ENCODE measurements at places on chromosomes 7 and 10.

DNA sequence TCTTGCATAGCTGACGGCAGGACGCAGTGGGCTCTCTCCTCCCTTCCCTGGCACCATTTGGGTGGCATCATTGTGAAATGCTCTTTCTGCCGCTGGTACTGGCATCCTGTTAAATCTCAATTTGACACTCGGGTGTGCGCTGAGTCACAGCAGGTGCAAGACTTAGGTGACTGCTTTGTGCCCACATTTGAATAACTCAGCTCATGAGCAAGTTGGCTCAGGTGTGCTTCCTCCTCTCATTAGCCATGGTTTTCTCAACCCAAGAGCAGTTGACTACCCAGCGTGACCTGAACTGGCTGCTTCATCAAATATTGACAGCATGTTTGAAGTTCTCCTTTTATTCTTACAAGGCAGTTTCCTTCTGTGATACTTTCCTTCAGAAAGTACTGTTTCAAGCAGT is 24.6 kb upstream of the NFE2L3 start:
- no peak for DNase-seq

- no peak for DNase-seq
Observed at GRCh38 chr10:119597405-119598186, 832 bp upstream of the TIAL1 start.

DNA sequence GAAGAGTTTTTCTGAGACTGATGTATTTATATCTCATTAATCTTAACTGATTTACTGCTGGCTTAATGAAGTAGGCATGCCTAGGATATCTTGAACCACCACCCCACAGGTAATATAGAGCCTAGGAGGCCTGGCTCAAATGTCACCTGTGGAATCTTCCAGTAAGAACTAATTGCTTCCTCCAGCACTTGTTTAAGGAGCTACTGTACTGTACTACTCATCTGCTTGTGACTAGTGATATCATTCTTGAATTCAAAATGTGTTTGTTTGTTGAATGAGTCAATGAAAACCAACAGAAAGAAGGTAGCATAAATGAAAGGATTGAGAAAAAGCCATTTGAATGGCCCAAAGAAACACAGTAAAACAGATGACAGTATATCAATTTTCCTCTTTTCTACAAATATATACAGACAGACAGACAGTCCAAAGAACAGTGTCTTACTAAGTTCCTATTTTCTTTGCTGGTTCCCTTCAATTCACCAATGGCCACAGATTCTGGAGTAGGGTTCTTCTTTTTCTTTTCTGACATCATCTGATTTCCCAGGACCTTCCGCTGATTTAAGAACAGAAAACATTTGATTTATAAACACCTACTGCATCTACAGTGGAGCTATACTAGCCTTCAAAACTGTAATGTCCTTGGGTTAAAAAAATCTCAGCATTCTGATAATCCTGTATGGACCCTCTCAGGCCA is 43.7 kb upstream of the SLIT1 start:
- DNase-seq = no peak

- no peak for DNase-seq
Observed at GRCh38 chr7:38410056-38410455, 136.6 kb upstream of the TARP start.

- DNase-seq = peak; percentile 58
Observed at GRCh38 chr7:138352570-138353461, 107.2 kb upstream of the TRIM24 start.

- no peak for DNase-seq
Observed at GRCh38 chr10:11242443-11243387, 225.0 kb downstream of the CELF2 start.

DNA sequence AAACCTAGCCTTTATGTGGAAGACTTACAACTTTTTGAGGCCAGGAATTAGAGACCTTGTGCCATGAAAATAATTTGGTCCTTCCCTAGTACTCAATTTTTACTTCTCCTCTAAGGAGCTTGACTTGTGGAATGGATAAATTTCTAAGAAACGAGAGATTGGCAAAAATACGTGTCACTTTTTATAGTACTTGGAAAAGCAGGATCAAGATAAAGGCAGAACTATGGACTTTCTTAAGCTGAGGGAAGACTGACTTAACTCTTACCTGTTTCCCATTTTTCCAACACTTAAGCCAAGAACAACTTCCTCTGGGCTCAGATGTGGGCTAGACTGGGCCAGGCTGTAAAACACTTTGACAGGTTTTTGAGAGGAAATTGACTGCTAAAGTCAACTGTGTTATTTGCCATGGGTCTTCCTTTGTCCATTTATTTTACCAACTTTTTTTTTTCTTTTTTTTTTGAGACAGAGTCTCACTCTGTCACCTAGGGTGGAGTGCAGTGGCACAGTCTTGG is 2.0 kb upstream of the WBP1L start:
- DNase-seq = no peak

- peak; percentile 8 for DNase-seq
Observed at GRCh38 chr10:27911011-27911410, 87.9 kb downstream of the ODAD2 start.

DNA sequence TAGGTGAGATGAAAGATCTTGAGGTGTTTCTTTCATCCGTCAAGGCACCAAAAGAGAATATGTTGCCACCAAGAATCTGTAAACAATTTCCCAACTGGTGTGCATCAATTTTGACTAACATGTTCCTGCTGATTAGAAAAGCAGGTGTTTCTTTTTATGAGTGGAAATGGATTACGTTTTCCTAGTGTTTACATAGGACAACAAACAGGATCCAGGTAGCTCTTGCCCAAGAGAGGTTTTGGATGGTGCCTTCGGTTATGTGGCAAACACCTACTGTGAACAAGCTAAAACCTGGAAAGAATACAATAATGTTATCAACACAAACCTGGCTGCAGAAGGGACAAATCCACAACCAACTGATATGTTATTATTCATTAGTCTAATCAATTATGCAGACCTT is 53.6 kb upstream of the WNT16 start:
- DNase-seq = no peak

DNA sequence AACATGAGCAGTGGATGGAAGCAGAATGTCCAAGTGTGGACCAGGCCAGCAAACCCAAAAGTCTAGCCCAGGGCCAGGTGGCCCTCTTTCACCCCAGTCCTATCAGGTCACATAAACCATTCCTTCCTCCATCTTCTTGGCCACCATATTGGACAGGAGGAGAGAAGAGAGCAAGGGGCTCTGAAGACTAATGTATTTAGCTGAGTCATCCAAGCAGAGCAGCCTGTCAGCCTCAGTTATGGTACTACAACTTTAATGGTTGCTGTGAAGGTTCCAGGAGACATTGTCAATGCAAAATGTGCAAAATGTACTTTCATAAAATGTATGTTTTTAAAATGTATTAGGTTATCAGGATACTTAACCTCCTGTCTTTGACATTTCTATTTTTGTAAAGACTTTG is 159.5 kb downstream of the GPAM start:
- DNase-seq = no peak

DNA sequence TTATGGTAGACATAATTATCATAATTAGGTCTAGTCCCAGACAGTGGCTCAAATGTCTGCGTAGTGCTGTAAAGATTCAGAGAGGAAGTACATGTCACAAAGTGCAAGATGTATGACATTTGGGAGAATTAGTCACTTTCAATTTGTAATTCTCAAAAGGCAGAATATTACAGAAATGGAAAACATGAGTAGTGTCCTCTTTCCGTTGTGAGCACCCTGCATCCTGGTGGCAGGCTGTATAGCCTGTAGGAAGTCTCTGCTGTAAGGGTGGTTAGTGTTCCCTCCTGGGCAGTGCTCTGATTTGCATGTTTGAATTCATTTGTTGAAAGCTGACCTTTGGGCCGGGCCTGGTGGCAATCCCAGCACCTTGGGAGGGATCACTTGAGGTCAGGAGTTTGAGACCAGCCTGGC is 17.0 kb downstream of the CDK14 start:
- no peak for DNase-seq

DNA sequence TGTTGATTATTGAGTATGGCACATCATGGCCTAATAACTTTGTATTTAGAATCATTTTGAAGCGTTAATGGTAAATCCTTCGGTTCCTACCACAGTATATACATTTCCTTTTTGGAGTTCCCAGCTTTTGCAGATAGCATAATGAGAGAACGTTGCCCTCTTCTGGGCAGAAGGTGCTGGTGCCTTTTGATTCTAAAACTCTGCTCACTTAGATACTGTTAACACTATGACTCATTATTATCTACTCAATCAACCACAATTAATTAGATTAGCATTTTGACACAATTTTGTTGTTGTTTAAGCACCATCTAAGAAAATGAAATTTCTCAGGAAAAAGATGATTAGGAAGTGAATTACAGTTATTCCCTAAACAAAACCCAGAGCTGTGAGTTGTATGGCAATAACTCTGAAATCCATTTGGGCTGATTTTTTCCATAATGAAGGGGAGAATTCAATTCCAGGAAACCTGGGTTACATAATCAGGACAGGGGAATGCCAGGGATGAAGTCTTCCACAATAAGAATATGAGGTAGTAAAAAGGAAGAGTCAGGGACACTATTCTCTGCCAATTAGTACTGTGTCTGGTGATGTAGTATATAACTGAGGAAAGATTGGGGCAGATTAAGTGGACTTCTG is 11.5 kb upstream of the DLD start:
- peak; percentile 70 for DNase-seq

DNA sequence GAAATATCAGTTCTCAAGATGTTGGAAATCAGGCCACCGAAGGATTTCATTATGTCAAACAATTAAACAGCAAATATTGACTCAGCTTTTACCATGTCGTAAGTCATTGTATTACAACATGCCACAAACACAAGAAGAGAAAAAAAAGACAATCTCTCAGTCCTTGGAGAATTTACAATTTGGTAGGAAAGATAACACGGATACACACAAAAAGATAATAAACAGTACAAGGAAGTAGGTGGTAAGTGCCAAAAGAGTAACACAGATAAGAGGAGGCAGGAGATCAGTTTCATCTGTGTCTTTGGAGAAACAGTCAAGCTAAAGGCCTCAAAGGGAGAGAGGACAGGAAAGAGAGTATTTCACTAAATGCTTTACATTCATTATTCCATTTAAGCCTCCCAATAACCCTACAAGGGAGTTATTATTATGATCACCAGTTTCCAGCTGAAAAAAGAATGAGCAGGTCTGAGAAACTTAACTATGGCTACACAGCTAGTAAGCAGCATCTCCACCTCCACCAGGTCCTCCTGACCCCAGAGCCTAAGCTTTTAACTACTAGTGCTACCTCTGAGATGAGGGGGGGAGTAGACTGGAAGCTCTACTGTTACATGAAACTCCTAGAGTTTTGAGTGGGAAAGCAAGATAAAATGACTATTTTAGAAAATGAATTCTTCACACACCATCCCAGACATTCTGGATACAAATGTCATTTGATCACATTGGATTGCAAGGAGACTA is 13.9 kb upstream of the DNAJC1 start:
- DNase-seq = peak; percentile 83

- DNase-seq = peak; percentile 49
Observed at GRCh38 chr7:121323515-121324302, 5.1 kb upstream of the WNT16 start.
